ENCODE measurements at places on chromosomes 5 and 9. TPM values are rescaled to one million over a fixed set of nuclear protein-coding genes. Genes with fewer than 3 reads are reported as not detected.

SELENOP gene
- 17.0 TPM for total RNA-seq

PCDHB9 gene
- 1.6 TPM for total RNA-seq

SIT1 gene
- 8.2 TPM for total RNA-seq

PLPP7 gene
- total RNA-seq: 3.4 TPM

SLC25A2 gene
- not detected for total RNA-seq

HRH2 gene
- total RNA-seq: 9.3 TPM

PCDHA6 gene
- total RNA-seq: 6.5 TPM

PRR7 gene
- 8.0 TPM for total RNA-seq

ROPN1L gene
- total RNA-seq: 0.73 TPM

FGF10 gene
- 0.54 TPM for total RNA-seq

FAM151B gene
- 1.1 TPM for total RNA-seq

GABRA6 gene
- total RNA-seq: not detected

KCNT1 gene
- total RNA-seq: 0.13 TPM

TPRN gene
- total RNA-seq: 27.2 TPM

DNA sequence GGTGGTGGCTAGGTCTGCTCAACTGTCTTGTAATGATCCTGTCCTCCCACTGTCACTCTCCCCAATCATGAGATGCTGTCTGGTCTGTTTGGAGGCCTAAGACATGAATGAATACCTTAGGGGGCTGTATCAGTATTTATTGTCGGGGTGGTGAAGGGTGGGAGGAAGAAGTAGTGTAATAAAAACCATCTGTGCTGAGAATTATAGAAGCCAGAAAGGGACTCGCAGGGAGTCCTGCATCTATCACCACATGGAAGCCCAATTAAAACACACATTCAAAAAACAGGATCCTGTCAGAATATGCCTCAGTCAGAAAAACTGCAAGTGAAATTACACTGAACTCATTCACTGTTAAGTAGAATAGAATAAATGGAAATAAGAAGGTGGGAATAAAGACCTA, 1134.3 kb upstream of the C9orf72 start:
- no peak for DNase-seq

GRCh38 chr5:151058301-151058700, 22.5 kb downstream of the TNIP1 start:
- DNase-seq: no peak

DNA sequence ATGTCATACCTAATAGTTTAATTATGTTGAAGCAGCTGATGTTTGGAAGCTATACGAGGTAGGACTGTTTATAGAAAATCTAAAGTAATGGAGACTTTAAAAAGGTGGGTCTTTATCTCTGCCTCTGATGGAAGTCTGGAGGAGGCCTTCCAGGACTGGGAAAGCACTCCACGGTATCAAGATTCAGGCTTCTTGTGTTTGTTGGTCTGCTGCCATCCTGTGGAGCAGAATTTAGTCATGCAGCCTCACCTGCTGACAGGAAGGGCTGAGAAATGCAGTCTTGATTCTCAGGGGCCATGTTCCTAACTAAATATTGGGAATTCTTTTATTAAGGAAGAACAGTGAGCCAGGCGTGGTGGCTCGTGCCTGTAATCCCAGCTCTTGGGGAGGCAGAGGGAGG, 15.9 kb downstream of the SPDL1 start:
- no peak for DNase-seq

- no peak for DNase-seq
These were observed 52.6 kb downstream of the MTX3 start for GRCh38 chr5:79938468-79938867.

DNA sequence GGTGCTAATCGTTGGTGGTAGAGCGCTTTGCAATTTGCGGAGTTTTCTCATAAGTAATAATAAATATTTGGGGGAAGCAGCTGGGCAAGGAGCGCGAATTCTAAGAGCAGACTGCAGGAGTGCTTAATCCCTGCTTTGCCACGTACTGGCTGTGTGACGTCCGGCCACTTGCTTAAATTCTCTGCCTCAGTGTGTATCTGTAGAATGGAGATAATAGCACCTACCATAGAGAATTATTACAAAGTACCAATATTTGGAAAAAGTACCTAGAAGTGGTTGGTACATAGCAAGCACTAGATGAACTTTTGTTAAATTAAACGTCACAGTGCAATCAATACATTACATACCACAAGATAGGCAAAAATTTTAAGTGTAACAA, 598 bp upstream of the TMED7 start:
- no peak for DNase-seq

- no peak for DNase-seq
These were observed 9.9 kb upstream of the NUDT12 start for GRCh38 chr5:103572454-103572853.

GRCh38 chr5:108521011-108521700, 139.3 kb upstream of the FBXL17 start:
- DNase-seq: no peak

GRCh38 chr5:142576303-142576702, 109.6 kb downstream of the FGF1 start:
- DNase-seq: no peak

- DNase-seq: peak; percentile 85
These were observed 623 bp upstream of the TRIM36 start for GRCh38 chr5:115170134-115170928.

DNA sequence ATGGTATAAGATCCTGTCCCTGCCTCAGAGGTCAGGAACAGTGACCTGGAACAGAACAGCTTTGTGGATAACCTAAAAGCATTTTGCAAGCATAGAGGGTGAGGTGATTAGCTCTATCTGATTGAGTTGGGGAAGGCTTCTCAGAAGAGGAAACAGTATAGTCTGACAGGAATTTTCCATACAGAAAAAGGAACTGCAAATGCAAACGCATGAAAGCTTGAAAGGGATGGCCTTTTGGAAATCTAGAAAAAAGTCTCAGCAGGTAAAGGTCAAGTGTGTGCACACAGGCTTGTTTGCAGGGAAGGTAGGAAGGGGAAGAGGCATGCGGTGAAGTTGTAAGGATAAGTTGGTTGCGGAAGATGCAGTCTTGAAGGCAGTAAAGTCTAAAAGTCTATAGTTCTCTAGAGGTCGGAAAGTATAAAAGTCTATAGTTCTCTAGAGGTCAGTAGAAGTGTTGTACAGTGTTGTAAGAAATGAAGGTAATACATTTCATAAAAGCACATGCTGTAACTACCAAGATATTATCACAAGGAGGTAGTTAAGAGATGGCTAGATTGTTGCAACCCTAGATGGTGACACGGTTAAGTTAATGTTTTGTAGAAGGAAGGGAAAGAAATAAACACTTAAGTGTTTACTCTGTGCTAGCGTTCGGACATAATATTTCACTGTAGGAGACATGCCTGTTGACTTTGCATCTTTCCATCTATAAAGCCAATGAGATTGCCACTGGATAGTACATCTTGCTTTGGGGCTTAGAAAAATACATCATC, 16.7 kb upstream of the HSPB3 start:
- no peak for DNase-seq

- DNase-seq: no peak
These were observed 273.6 kb upstream of the TAS2R1 start for GRCh38 chr5:9903801-9904200.

GRCh38 chr9:113921396-113921925, 45.4 kb downstream of the ZNF618 start:
- no peak for DNase-seq

DNA sequence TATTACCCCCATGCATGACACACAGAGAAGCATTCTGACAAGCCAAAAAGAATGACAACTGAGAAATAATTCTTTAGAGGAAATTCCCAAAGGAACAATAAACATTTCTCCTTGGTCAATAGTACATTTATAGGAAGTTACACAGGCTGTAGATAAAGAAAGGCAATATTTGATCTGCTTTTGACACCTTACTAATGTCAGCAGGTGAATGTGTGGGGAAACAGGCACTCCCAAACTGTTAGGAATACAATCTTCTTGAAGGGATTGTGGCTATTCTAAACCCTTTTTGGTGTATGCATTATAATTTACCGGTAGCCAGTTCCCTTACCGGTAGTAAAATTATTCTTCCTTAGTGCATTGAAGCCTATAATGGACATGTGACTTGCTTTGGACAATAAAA, 116.1 kb upstream of the FTMT start:
- no peak for DNase-seq

DNA sequence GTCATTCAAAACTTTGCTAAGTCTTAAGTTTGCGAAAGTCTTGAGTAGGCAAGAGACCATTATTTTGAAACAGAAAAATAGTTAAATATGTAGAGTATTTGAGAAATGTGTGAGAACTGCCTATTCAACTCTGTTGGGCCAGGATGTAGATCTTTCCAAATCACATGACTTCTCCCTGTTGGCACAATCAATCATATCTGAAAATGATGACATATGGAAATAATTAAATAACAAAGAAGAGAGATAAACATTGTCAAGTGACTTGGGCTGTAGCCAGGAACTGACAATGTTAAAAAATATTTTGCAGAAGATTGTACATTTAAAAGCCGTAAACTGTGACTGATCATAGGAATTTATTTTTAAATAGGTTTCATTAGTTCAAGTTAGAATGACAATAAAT, 104.6 kb upstream of the IL6ST start:
- no peak for DNase-seq

- no peak for DNase-seq
These were observed 36.6 kb downstream of the CTNNA1 start for GRCh38 chr5:138789771-138790242.

GRCh38 chr9:28999057-28999456, 1425.8 kb upstream of the C9orf72 start:
- DNase-seq: no peak
